ENCODE measurements at places on chromosomes 1 and 21.

DNA sequence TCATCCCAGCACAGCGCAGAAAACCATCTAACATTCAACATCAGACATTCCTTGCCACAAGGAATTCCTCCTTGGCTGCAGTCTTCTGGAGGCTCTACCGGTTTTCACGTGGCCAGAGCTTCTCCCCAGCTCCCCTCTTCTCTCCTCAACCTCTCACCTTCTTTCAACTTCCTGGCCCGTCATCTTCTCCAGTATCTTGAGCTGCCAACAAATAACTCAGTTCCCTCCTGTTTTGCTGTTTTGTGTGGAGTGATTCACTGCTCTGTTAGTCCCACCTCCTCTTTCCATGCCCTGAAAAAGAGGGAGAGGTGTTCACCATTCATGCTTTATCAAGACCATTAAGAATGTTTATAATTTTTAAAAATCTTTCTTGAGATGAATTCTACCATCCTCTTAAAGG lies 32.6 kb downstream of the PIGM start:
- peak; percentile 29 for DNase-seq

- DNase-seq = no peak
Measured at GRCh38 chr21:42534421-42535378, 21.0 kb downstream of the SLC37A1 start.

GRCh38 chr1:181398544-181398943 lies 84.8 kb upstream of the CACNA1E start:
- no peak for DNase-seq

- DNase-seq = peak; percentile 63
Measured at GRCh38 chr1:63112155-63112900, 210.0 kb upstream of the FOXD3 start.

Measured in EH (cell line).